ENCODE measurements at places on chromosomes 2 and 18.
A peak's percentile ranks its signal among the peaks of the same experiment; 100 is the strongest.

DNA sequence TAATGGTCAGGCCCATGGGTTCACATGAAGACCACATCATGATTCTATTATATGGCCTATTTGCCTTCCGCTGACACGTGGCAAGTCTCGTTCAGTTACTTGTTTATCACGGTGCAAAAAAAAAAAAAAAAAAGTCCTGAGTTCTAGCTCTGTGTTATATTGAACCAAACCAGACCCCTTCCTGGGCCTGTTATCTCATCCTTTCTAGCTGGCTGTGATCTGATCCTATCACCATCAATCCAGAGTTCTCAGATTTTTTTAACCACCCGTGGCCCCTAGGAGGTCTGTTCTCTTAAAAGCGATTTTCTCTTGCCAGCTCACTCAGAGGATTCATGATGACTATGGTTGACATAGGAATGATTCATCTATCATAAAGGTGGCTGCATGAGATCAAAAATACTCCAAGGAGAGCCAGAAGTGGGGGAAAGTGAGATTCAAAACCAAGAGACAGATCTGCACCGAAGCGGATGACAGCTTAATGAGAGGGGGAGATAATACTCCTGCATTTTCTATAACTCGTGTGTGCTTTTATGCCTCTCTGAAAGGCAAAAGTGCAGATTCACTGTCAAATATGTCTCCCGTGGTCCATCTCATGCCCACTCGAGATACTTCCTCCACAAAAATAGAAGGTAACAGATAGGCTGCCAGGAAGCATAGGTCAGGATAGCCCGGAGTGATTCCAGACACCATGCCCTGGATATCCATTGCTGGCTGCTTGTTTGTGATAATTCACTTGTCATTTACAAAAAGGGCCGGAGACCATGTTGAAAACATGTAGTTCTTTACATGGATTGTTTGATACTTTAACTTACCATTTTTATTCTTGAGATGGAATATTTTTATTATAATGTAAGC is 505.7 kb upstream of the KLHL29 start:
- DNase-seq: no peak

GRCh38 chr2:210360412-210360811 is 45.4 kb upstream of the MYL1 start:
- no peak for DNase-seq

GRCh38 chr18:79603321-79604204 is 76.0 kb upstream of the CTDP1 start:
- no peak for DNase-seq

- no peak for DNase-seq
These were observed 1809.5 kb upstream of the CELF4 start for GRCh38 chr18:39375066-39375465.

GRCh38 chr2:189498205-189498604 is 56.9 kb downstream of the WDR75 start:
- DNase-seq: no peak

GRCh38 chr2:45013229-45014015 is 4.2 kb upstream of the SIX2 start:
- DNase-seq: peak; percentile 59

GRCh38 chr18:9716780-9717563 is 8.9 kb downstream of the RAB31 start:
- no peak for DNase-seq

GRCh38 chr2:124913868-124914267 is 888.8 kb downstream of the CNTNAP5 start:
- DNase-seq: no peak

DNA sequence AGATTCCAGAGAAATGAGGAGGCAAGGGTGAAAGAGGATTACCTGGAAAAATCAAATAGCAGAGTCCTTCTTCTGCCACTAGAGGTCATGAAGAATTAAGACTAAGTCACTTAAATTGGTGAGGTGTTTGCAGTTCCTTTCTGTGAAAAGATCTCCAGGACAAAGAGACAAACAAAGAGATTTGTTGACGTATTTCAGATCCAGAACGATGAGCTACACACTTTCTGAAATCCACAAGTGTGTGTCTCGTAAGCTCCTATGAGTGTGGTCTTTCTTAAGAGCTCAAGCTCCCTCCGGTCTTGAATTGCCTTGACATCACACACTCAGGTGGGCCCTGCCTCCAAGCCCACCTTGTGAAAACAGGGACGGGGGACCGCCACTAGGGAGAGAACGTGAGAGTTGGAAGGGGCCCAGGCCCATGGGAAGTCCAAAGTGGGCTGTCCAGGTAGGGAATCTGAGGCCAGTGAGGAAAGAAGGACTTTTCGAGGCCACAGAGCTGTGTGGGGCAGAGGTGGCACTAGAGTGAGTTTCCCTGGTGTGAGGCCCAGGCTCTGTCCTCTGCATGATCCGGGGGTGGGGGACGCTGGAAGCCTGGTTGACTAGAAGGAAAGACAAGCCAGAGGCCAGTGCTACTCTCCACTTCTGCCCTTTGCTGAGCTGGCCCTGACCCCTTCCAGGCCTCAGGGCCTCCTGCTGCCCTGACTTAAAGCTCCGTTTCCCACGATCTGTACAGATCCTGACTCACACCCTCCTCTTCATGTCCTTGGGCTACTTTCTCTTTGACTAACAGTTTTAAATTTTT is 168.1 kb upstream of the NCK2 start:
- DNase-seq: peak; percentile 39

GRCh38 chr18:80157708-80158343 is 48.8 kb downstream of the ADNP2 start:
- DNase-seq: peak; percentile 58

- no peak for DNase-seq
These were observed 16.4 kb upstream of the FBLN7 start for GRCh38 chr2:112121682-112122254.

- DNase-seq: peak; percentile 46
These were observed 165.5 kb upstream of the SALL3 start for GRCh38 chr18:78813936-78814710.

- DNase-seq: no peak
These were observed 484.7 kb upstream of the NRXN1 start for GRCh38 chr2:51516667-51517066.

GRCh38 chr2:240998995-240999791 is 775 bp downstream of the SNED1 start:
- DNase-seq: peak; percentile 35

Measured in H9 (cell line).